ENCODE measurements at places on chromosomes 6 and 20. TPM values are rescaled to one million over a fixed set of nuclear protein-coding genes. Genes with fewer than 3 reads are reported as not detected.

Gene PLCB4
- polyA plus RNA-seq = 18.6 TPM

Gene CBLN4
- polyA plus RNA-seq = not detected

Gene PARD6B
- polyA plus RNA-seq = 0.71 TPM

Gene BPIFB2
- polyA plus RNA-seq = not detected

Gene ALDH8A1
- 0.35 TPM for polyA plus RNA-seq

Gene DEFB121
- not detected for polyA plus RNA-seq

Gene SCRT2
- polyA plus RNA-seq = not detected

Gene GGTLC1
- not detected for polyA plus RNA-seq

Gene IMPG1
- 0.15 TPM for polyA plus RNA-seq

Gene CCM2L
- not detected for polyA plus RNA-seq

Gene TFAP2D
- polyA plus RNA-seq = not detected

- peak; percentile 89 for DNase-seq
Observed at GRCh38 chr6:125812394-125813292, 21.9 kb downstream of the NCOA7 start.

DNA sequence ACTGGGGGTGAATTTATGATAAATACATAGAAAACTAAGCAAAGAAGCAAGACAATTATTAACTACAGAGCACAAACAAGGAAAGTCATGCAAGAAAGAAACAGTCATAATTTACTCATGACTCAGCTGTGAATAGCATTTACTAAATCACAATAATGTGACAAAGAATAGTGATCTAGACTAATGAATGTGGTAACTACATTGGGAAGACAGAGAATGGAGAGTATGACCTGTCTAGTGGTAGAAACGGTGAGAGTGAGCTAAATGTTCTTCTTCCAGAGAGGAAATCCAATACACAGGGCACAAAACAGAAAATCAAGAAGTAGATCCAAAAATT, 153.5 kb upstream of the DST start:
- DNase-seq = no peak

DNA sequence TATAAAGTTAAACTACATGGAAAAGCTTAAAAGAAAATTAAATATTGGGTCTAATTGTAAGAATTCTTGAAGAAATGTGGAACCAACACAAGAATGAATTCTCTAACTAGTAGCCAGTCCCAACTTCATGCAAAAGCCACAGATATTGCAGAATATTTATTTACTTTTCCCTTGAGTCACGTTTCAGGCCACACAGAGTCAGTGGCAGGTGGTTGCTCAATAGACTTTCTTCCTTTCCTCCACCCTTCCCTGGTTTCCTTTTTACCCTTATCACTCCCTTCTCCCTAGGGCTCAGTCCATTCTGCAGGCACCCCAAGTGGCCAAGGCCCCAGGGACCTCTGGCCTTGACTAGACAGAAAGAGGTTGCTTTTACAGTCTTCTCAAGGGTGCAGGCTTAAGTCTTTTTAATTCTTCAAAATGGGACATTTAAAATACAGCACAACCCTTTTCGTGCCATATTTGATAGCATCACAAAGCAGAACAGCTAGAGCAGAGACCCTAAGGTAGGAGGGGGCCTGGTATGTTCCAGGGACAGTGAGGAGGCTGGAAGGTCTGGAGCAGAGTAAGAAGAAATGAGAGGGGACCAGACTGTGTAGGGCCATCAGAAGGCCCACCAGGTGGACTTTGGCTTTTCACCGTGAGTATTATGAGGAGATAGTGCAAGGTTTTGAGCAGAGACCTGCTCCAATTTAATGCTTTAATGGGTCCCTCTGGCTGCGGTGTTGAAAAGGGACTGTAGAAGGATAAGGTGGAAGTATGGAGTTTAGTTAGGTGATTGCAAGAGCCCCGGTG, 65.0 kb downstream of the HDDC2 start:
- DNase-seq = no peak

- DNase-seq = no peak
Observed at GRCh38 chr6:36771145-36771544, 68.1 kb downstream of the CPNE5 start.

- no peak for DNase-seq
Observed at GRCh38 chr20:48187851-48188250, 402.6 kb upstream of the SULF2 start.

- DNase-seq = peak; percentile 38
Observed at GRCh38 chr6:79947191-79948186, at the start of gene ELOVL4. Gene ELOVL4, minus strand, starts transcription at chr6:79947553. Its CDS starts 274 bp downstream, at chr6:79947279.

DNA sequence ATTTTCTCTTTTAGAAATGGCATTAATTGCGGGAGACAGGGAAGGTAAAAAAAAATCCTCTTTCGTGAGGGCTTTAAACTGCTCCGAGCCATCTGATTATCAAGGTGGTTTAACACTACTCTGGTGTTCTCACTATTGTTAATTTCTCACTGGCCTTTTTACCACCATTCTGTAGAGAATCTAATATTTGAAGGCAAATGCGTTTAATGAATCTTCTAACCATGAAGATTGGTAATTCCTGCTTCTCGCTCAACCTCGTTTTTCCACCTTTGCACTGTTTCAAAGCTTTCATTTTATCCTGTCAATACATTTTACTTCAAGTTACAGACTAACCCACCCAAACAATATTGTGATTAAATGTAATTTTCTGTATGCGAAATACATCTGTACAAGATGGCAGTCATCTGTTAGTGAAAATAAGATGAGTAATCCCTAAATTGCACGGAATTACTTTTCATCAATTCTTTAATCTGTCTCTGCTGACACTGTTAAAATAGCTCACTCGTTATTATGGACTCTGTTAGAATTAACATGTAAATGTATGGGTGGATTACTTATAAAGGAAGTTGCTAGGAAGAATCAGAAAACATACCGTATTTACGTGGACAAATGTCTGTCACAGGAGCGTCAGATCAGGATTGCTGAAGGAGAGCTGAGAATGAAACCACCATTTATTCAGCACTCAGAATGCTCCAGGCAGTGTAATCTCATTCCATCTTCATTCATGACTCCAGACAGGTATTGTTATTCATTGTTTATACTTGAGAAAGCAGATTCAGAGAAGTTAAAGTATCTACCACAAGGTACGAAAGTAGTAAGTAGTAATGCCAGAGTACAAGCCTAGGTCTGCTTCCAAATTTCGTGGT, 1.1 kb upstream of the LCA5 start:
- no peak for DNase-seq

DNA sequence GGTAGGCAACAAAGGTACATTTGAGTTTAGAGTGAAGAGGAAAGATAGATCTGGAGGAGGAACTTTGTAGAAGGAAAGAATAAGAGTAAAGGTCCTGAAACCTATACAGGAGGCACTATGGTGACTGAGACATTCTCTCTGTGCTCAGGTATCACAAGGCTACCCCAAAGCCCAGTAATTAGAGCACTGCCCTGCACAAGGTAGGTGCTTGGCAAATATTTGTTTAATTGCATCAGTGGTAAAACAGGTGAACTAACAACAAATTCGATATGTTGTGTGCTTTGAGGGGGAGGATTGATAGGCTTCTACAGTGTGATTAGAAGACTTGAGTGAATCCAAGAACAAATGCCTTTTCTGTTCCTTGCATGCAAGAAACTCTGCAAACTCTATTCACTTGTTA, 6.8 kb upstream of the TSHZ2 start:
- DNase-seq = no peak

DNA sequence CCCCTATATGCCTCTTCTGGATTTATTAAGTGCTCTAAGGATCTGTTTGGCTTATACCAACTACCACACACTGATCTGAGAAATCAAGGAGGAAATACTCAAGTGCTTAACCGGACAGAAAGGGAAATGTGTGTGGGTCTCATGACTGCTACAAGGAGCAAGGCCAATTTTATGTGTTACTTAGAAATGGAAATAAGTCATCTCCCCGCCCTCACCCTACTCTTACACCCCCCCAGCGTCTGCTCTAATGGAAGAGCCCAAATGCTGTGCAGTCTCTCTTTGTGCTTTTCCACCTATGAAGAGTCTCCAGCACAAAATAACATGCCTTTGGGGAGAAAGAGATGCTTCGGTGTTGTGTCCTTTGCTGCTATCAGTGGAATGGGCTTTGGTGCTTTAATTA, 428.8 kb upstream of the ARID1B start:
- no peak for DNase-seq

- DNase-seq = no peak
Observed at GRCh38 chr20:17611540-17612286, 41.8 kb downstream of the DSTN start.

GRCh38 chr6:143598466-143599080, 79.2 kb upstream of the PHACTR2 start:
- DNase-seq = no peak

DNA sequence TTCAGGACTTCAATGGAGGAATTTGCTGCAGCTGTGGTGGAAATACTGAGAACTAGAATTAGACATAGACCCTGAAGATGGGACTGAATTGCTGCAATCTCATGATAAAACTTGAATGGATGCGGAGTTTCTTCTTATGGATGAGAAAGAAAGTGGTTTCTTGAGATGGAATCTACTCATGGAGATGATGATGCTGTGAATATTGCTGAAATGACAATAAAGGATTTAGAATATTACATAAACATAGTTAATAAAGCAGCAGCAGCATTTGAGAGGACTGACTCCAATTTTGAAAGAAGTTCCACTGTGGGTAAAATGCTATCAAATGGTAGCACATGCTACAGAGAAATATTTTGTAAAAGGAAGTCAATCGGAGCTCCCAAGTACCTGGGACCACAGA, 264.6 kb downstream of the UBE3D start:
- no peak for DNase-seq

DNA sequence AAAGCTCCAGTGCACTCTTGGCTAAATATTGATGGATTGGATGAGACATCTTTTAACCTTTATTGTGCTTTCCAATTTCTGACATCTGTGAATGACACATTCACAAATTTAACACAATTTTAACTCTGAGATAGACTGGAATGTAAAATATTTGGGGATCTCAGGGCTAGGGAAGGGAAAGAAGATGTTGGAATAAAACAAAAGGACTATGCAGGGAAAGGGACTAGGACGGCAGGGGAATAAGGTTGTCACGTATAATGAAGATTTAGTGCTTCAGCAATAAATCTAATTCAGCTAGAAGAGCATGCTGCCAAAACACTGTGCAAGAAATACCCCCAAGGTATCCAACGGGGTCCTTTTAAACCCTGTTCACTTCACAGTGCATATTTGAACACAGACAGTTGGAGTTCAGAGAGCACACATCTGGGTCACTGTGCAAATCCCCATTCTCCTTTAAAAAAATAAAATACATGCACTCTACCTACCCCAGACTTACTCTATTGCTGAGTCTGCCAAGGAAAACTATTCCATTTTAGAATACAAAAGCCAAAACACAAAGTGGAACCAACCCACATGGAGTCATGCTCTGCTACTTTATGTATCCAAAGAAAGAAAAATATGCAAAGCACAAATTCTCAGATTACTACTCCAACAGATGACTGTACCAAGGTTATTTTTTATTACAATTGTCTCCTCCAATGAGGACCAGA, 151.0 kb upstream of the RSPO3 start:
- DNase-seq = no peak

GRCh38 chr6:14035071-14035847, 82.3 kb upstream of the CD83 start:
- peak; percentile 94 for DNase-seq

- no peak for DNase-seq
Observed at GRCh38 chr20:24672181-24672880, 202.9 kb downstream of the SYNDIG1 start.

GRCh38 chr6:16200321-16200883, 38.0 kb upstream of the GMPR start:
- DNase-seq = no peak

- DNase-seq = peak; percentile 26
Observed at GRCh38 chr6:31396422-31397152, 6.8 kb upstream of the MICA start.

DNA sequence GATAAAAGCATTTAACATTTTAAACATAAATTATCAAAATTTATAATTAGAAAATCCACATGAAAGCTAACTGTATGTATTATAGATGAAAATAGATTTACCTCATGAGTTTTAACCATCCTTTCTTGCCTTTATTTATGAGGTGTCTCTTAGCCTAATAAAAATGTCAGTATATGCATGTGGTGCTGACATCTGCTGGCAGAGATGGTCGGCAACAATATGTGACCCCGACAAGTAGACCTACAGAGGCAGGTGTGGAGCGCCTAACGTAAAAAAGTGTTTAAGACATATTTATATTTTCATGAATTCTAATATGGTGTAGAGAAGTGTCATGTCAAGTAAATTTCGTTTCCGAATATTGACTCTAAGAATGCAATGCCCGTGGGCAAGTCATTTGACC, 149.0 kb upstream of the FUT9 start:
- DNase-seq = no peak

DNA sequence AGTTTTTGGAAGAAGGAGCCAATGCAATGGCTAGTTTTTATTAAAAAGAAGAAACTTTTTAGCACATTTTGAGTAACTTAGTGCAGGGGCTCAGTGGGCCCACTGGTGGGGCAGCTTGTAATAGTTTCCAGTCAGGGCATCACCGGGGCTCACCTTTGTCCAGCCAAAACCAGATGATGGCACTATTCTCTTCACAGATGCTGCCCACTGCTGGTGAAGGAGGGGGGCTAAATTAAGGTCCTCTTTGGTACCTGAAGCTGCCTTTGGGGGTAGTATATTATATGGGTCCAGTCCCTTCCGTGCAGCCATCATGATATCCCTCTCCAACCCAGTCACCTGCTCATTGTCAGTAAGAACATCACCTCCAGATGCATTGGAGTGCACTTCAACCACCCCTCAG, 182.9 kb downstream of the PDE7B start:
- DNase-seq = no peak

DNA sequence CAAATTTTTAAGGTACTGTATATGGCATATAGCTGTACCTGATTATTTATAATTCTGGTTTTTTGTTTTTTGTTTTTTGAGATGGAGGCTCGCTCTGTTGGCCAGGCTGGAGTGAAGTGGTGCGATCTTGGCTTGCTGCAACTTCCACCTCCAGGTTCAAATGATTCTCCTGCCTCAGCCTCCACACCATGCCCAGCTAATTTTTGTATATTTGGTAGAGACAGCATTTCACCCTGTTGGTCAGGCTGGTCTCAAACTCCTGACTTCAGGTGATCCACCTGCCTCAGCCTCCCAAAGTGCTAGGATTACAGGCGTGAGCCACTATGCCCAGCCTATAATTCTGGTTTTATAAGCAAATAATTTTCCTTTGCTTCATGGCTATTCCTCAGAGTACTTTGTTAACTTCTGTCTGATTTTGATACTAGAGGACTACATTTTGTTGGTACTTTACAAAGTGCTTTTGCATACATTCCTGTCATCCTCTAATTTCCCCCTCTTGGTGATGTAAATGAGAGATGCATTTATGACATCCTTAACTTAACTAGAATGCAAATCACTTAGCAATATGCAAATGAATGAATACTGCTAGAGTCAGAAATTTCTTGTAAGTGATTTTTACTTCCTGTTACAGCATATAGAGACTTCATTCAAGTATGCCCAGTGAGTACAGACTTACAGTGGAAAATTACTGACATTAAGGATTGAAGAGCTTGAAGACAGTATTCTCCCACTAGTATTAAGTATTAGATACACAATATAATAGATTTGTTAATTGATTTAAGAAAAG, 35.7 kb upstream of the ARID1B start:
- no peak for DNase-seq

DNA sequence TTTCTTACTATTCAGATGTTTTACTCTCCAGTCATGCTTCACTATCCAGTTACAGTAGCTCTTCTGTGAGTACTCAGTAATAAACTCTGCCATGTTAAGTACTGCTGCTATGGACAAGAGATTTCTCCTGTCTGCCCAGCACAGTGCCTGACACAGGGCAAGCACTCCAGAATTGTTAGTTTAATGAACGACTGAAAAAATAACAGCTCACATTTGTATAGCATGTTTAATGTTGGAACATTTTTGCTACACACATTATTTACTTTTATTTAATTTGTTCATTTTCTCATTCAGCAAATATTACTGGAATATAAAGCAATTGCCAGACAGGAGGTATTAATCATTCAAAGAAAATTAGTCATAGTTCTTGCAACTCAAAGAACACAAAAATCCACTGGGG, 142.6 kb upstream of the HMGN3 start:
- DNase-seq = no peak

Data from AG04450 (cell line).